ENCODE measurements at places on chromosomes 13 and 19. TPM values are rescaled to one million over a fixed set of nuclear protein-coding genes. Genes with fewer than 3 reads are reported as not detected.

GRCh38 chr19:4064496-4065260, 2.0 kb downstream of the ZBTB7A start:
- DNase-seq = peak; percentile 83

- no peak for DNase-seq
Measured at GRCh38 chr13:48436661-48437288, 23.9 kb upstream of the LPAR6 start.

DNA sequence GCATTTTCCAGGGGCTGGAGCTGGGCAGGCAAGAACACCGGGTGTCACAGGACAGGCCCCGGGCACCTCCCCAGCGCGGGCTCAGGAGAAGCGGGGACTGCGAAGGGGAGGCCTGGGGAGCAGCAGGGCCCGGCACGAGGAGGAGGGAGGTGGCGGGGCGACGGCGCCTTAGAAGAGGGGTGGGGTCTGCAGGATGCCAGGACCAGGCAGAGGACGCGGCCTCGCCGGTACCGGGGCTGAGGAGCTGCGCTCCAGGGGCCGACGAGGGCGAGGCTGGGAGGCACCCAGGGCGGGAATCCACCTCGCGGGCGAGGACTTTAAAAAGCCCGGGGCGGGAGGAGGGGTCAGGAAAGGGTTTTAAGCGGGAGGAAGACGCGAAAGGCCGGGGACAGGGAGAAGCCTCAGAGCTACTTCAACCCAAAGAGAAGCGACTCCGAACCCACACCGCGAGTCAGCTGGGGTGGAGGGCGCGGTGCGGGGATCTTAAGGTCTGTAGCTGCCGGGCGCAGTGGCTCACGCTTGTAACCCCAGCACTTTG, 665 bp downstream of the ZNF347 start:
- DNase-seq = no peak

The MEIS3 gene
- total RNA-seq = 3.7 TPM

All from cardiac septum (tissue), 1 donor.